ENCODE measurements at places on chromosomes 4 and X. TPM values are rescaled to one million over a fixed set of nuclear protein-coding genes. Genes with fewer than 3 reads are reported as not detected.
A peak's percentile ranks its signal among the peaks of the same experiment; 100 is the strongest.

DNA sequence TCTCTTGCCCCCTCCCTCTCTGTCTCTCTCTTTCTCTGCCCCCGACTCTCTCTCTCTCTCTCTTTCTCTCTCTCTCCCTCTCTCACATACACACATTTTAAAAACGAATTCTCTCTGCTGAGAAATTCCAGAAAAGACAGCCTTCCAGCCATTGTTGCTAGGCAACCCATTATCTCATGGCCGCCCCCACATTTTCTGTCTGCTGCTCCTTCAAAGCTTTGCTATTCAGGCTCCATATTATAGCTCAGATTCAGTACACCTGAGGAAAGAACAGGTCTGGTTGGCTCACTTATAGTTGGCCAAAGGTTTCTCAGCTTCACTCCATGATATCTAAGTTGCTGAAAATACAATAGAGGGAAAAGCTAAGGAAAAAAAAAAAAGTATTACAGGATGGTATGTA lies 174.4 kb upstream of the RADX start:
- DNase-seq, result no peak

DNA sequence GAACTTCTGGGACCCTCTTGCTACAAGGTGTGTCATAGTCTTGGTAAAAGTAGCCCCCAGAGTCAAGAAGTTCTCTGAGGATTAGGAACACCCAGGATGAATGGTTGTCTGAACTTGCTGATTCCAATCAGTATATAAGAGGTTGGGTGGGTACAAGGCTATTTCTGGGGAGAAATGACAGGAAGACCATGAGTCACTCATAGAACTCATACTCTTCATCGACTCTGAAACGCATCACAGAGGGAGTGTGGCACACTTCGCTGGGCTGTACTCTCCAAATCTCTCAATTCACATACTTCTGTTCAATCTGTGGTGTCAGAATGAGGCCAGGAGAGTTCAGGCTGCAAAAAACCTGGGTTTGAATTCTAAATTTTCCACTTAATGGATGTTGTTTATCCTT lies 193.2 kb upstream of the LEF1 start:
- no peak for DNase-seq

CXCL5 gene
- not detected for total RNA-seq

PDGFC gene
- 90.7 TPM for total RNA-seq

S100P gene
- not detected for total RNA-seq

- DNase-seq, result peak; percentile 71
Measured at GRCh38 chr4:145069361-145069760, 28.6 kb downstream of the ANAPC10 start.

EDA2R gene
- 23.8 TPM for total RNA-seq

GRCh38 chrX:64843224-64843623 lies 133.0 kb downstream of the ZC4H2 start:
- DNase-seq, result no peak

GRCh38 chr4:138891631-138892031 lies 124.0 kb upstream of the NOCT start:
- DNase-seq, result no peak

DNA sequence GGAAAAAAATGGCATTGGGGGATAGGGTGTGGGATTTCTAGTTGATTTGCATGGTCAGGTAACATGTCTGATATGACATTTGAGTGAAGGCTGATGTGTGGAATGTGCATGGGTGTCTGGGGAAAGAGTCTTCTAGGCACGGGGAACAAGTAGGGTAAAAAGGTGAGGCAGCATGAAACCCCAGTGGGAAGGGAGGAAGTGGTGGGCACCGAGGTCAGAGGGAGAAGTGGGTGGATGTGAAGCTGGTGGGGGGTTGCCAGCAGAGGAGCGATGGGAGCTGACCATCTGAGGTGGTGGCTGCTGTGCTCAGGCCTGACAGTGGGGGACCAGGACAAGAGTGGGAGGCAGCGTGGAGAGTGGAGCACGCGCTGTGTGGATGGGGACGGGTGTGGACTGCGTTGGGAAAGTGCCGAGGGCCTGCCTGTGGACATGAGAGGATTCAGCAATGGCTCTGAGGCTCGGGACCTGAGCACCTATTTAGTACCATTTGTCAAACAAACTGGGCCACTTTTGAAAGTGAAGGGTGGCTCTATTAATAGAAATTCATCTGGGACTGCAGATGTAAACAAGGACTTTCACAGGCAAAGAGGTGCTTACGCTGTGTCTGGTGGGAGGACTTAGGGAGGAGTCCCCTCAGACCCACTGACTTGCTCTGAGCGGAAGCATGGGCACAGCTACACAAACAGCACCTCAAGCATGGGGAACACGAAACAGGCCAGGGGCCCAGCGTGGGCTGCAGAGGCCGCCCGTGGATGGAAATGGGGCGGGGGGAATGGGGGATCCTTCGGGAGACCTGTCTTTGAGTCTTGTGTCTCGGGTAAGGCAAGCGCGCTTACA lies 16.7 kb upstream of the S100P start:
- DNase-seq, result no peak

- no peak for DNase-seq
Measured at GRCh38 chr4:14621731-14622463, 380.4 kb upstream of the CPEB2 start.

DNA sequence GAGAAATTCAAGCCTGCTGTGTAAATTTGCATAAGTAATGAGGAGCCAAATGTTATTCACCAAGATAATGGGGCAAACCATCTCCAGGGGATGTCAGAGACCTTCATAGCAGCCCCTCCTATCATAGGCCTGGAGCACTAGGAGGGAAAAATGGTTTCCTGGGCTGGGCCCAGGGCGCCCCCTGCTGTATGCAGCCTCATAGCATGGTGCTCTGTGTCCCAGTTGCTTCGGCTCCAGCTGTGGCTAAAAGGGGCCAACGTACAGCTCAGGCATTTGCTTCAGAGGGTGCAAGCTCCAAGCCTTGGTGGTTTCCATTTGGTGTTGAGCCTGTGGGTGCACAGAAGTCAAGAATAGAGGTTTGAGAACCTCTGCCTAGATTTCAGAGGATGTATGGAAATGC lies 859.3 kb downstream of the RPA4 start:
- no peak for DNase-seq

SSX2B gene
- not detected for total RNA-seq

GRCh38 chrX:31124536-31124935 lies 52.7 kb upstream of the FTHL17 start:
- DNase-seq, result no peak

- DNase-seq, result peak; percentile 45
Measured at GRCh38 chrX:30156880-30157560, 58.3 kb upstream of the MAGEB2 start.

PAGE2B gene
- total RNA-seq, result not detected
